ENCODE measurements at places on chromosomes 1 and 21.

GRCh38 chr1:183651612-183652011 is 1.5 kb downstream of the APOBEC4 start:
- no peak for DNase-seq

DNA sequence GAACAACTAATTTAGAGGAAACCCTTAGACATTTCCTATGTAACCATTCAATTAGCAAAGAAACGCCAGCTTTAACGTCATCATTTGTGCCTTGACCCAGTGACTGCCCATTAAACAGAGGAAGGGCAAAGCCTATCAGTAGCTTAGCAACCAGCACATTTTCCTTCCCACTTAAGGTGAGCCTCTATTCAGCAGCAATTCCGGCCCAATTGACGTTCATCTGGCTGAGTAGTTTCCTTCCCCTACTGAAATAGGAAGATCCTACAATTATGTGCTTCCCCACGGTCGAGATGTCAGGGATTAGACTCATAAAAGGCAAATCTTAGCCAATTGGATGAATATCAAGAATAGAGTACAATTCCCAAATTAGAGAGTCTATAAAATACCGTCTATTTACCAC is 482.1 kb upstream of the ADAMTS5 start:
- DNase-seq, result no peak

- no peak for DNase-seq
Observed at GRCh38 chr1:3032371-3033039, 11.2 kb downstream of the ACTRT2 start.

GRCh38 chr1:222634180-222635013 is 16.5 kb downstream of the MIA3 start:
- peak; percentile 86 for DNase-seq

GRCh38 chr1:231420299-231420958 is 1.7 kb downstream of the EGLN1 start:
- no peak for DNase-seq

DNA sequence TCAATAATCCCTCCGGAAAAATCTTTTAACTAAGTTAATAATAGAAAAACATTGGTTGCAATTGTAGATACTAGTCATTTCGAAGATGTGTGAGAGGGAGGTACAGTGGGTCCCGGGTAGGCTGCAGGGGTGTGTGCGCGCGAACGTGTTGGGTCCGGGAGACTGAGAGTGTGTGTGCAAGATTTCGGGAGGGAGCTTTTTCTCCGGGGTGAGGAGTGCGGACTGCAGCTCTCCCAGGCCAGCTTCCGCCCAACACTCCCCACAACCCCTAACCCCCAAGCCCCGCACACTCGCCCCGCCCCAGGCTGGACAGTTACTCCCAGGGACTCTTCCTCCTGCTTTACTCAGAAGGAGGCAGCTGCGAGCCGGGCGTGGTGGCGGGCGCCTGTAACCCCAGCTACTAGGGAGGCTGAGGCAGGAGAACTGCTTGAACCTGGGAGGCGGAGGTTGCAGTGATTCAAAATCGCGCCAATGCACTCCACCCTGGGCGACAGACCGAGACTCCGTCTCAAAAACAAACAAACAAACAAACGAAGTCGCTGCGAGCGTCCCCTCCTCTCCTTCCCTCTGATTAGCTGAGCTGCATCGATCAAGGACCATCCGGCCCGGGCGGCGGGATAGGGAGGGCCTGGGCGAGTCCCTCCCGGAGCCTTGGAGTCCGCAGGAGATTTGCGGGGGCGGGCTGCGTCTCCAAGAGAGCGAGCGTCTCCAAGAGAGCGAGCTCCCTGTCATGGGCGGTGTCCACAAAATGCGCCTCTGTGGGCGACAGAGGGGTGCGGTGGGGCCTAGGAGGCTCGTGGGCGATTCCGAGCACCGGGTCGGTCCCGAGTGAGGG is 28.3 kb upstream of the PPM1J start:
- no peak for DNase-seq

DNA sequence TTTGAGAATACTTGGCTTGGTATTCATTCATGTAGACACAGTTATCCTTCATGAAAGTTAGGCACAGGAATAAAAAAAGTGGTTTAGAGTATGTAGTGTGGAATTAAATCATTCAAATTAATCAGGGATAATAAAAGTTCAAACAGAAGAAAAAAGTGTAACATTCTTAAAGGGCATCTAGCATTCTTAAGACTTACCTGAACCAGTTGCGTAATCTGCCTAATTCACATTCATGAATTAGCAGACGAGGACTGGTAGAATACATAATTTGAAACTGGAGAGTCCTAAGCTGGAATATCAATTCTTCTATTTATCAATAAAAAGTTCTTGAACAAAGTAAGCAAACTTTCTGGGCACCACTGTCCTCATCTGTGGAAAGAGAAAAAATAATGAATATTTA is 157.0 kb upstream of the DEPDC1 start:
- DNase-seq, result no peak

GRCh38 chr1:179164494-179164893 is 65.0 kb downstream of the ABL2 start:
- DNase-seq, result peak; percentile 93

GRCh38 chr1:71083271-71083670 is 2.4 kb upstream of the ZRANB2 start:
- peak; percentile 2 for DNase-seq

DNA sequence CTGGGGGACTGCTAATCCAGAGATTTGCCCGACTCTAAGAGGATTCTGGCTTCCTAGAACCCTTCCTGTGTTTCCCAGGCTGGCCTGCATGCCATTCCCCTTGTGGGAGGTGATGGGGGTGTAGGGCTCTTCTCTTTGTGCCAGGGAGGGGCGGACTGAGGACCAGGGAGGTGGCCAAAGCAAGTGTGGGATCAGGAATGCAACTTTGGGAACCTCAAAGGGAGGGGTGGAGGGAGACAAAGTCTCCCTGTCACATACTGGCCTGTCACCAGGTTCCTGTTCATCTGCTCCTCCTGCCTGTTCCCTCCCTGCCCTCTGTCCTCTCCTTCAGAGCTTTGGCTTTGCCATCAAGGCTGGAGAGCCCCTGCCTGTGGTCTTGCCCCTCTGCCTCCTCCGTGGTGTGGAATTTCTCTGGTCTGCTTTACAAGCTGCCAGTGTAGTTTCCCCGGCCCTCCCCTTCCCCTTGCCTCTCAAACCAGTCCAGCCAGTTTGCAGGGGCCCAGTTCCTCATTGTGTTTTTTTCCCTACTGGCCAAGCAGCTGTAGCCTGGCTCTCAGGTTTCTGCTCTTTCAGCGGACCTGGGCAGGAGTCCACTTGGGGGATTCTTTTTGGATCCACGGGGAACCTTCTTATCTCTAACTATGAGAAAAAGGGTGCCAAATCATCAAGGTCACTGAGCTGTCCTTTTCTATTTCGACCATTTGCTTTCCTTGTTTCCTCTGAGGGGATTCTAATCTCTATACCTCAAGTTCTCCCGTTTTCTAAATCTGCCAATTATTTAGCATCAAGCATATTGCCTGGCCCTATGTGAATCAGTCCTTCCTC is 1.8 kb downstream of the CGN start:
- DNase-seq, result no peak

GRCh38 chr21:41967708-41968107 is 13.9 kb upstream of the C2CD2 start:
- no peak for DNase-seq

- DNase-seq, result no peak
Observed at GRCh38 chr1:189821833-189822232, 655.8 kb downstream of the BRINP3 start.

- DNase-seq, result peak; percentile 79
Observed at GRCh38 chr1:32981003-32981901, 16.6 kb upstream of the RNF19B start.

- no peak for DNase-seq
Observed at GRCh38 chr1:42316292-42316691, 18.7 kb downstream of the FOXJ3 start.

DNA sequence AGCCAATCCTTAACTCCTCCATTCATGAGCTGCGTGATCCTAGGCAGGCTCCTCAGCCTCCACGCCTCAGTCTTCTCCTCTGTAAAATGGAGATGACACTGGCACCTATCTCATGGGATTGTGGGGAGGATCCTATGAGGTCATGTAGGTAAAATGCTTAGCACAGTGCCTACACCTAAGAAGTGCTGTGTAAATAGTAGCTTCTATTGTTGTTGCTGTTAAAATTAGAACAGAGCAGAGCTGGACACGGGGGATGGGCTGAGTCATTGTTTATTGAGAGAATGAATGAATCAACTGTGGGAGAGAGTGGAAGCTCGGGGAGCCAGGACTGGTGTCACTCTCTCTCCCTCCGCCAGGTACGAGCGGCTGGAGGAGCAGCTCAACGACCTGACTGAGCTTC is 43.0 kb downstream of the TMCC2 start:
- DNase-seq, result no peak

- DNase-seq, result no peak
Observed at GRCh38 chr1:160626509-160627342, 20.1 kb downstream of the SLAMF1 start.

GRCh38 chr1:66315671-66316070 is 218.3 kb upstream of the SGIP1 start:
- DNase-seq, result no peak

DNA sequence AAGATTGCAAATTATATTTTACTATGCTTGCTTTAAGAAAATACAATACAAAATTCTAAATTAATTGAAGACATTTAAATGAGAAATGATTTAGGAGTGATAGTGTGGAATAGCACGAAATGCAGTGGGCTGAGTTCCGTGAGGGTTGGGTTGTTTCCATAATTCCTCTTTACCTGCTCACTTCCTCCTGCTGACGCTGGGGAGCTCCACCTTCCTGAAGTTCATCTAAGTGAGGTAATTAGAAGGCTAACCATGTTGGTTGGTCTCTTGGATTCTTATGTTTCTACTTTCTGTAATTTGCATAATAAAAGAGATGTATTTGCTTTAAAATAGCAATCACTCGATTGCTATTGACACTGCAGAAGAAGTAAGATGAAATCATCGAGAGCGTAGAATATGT is 4.7 kb downstream of the OR14I1 start:
- no peak for DNase-seq

DNA sequence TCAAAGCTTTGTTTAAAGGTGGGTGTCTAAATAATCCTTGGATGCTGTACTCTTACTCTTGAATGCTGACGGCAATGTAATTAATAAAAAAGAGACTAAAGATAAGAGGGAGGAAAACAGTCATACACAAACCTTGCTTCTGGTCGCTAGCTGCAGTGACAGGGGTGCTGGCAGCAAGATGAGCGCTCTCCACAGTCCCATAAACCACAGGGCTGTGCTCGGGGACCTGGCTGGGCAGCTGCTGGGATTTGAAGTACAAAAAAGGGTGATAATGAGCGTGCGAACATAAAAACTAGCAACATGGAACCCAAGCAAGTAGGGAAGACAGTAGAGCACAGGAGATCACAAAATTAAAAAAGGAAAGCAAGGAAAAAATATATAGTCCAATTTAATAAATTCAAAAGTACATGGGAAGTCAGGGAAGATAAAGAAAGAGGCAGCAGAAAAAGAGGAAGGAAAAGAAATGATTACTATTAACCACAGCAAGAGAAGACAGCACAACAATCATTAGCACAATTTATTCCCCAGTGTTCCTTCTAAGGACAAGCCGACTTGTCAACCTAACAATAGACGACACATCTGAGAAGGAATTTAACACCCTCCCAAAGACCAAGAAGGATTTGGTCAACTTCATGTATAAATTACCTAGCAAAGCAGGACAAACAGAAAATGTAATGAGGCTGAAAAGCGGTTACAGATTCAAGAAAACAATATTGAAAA is 162.9 kb upstream of the HP1BP3 start:
- no peak for DNase-seq

DNA sequence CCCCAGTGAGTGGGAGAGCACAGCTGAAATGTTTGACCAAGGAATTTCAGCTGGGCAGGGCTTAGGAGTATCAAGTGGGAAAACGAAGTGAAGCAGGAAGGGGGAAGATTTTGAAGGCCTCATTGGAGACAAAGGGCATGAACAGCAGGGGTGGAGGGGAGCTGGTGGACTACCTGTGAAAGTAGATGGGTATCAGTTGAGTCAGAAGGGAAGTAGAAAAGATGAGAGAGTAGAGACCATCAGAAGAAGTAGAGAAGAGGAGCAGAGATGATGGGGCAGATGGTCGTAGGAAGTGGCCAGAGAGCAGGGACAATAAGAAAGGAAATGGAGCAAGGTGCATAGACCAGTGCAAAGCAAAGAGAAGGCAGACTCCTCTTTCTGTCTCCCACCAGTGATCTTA is 189.0 kb upstream of the RUNX1 start:
- DNase-seq, result no peak

- DNase-seq, result no peak
Observed at GRCh38 chr1:211487672-211488208, 4.2 kb downstream of the RD3 start.

- peak; percentile 5 for DNase-seq
Observed at GRCh38 chr1:107879346-107879745, 85.6 kb downstream of the VAV3 start.

- DNase-seq, result no peak
Observed at GRCh38 chr1:101281751-101282150, 44.9 kb downstream of the S1PR1 start.

DNA sequence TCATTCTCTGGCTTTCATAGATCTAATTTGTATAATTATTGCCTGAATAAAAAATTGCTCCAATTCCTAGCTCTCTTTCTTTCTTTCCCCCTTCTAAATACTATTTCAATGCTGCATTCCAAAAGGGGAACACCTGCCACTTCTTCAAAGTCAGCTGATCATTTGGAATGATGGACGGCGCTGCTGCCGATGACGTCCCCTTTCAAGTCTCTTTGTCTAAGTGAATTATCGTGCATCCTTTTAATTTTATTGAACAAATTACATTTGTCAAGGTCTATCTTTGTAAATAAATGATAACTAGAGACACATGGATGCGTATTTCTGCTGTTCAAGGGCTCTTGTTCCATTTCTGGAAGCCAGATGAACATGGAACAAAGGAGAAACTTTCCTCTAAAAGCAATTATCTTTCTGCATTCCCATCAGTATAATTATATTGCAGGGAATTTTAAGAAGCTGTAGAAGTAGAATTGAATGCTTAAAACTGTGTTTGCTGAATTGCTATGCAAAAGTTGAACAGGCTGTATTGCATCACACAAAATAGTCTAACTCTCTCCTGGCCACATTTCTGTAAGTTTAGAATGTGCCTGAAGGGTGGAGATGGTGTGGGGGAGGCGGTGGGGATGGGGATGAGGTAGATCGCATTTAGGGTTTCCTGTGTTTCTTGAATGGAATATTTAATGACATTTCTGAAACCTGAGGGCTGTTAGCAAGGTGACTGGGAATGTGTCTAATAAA is 191.9 kb upstream of the LMO4 start:
- no peak for DNase-seq
